ENCODE measurements at places on chromosomes 4 and X. TPM values are rescaled to one million over a fixed set of nuclear protein-coding genes. Genes with fewer than 3 reads are reported as not detected.

PIR gene
- polyA plus RNA-seq, result 0.22 TPM

FGA gene
- not detected for polyA plus RNA-seq

GAGE12H gene
- not detected for polyA plus RNA-seq

RAB9B gene
- 0.22 TPM for polyA plus RNA-seq

GLRA2 gene
- polyA plus RNA-seq, result not detected

ADGRG2 gene
- 0.05 TPM for polyA plus RNA-seq

PAGE4 gene
- polyA plus RNA-seq, result not detected

CDS1 gene
- 0.28 TPM for polyA plus RNA-seq

ELMOD2 gene
- 12.6 TPM for polyA plus RNA-seq

TEC gene
- polyA plus RNA-seq, result 1.6 TPM

CSTF2 gene
- polyA plus RNA-seq, result 13.5 TPM

MSN gene
- polyA plus RNA-seq, result 760 TPM

SGCB gene
- polyA plus RNA-seq, result 4.9 TPM

POLA1 gene
- polyA plus RNA-seq, result 6.2 TPM

Measured in CD8-positive, alpha-beta memory T cell (primary cell).